ENCODE measurements at places on chromosomes 16 and 17.

GRCh38 chr17:41737680-41738023 is 3.2 kb upstream of the HAP1 start:
- DNase-seq, result no peak

GRCh38 chr16:17377360-17378324 is 93.1 kb downstream of the XYLT1 start:
- DNase-seq, result no peak

GRCh38 chr17:58096892-58097291 is 13.7 kb downstream of the DYNLL2 start:
- no peak for DNase-seq

- no peak for DNase-seq
These were observed 558 bp downstream of the PEX12 start for GRCh38 chr17:35577830-35578196.

DNA sequence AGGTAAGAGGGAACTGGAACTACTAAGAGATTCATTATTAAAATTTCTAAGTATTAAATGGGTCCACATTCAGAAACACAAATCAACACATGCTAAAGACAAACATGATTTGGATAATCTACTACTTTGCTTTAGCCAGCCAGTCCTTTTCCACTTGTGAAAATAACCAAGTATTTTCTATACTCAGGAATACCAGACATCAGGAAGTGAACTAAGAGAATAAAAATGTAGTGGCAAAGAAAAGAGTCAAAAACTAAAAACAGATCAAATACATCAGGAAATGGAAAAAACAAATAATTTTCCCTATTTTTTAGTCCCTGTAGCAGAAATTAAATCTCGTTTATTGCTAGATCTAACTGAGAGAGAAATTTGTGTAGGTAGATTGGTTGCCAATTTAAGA is 78.0 kb downstream of the MYO1D start:
- DNase-seq, result no peak

DNA sequence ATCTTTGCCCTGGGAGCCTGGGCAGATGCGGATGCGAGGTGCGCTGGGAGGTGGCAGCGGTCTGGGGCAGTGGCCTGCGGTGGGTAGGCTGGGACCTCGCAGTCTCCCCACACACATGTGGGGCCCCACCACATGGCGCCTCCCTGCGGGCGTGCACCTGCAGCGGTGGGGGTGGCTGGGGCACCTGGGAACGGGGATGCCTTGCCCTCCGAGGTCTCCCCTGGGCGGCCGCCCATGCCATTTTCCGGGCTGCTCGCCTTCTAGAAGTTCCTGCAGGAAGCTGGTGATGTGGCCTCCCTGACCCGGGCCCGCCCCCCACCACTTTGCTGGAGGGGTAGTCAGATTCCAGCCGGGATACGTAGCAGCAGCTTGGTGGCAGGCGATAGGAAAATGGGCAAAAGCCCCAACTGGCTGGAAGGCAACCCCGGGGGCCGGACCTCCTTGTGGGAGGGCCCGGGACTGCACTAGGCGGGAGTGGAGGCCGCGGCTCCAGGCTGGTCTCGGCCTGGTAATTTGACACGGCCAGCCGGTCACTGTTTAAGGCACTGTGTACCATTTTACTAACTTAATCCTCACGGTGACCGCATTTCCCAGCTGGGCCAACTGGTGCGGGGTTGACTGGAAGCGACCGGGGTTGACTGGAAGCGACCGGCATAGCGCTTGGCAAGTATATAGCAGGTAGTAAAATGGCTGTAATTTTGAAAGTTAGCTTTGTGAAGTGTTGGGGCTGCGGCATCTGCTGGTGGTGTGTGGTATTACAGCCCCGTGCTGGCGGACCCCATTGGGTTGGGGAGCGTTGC is 38.5 kb downstream of the IGF2BP1 start:
- DNase-seq, result no peak

Measured in stimulated activated CD8-positive, alpha-beta memory T cell treated with anti-CD3 and anti-CD28 coated beads, Interleukin-7, amount 100 ng/mL, for 1 hour (primary cell).